ENCODE measurements at places on chromosomes 11 and 22. TPM values are rescaled to one million over a fixed set of nuclear protein-coding genes. Genes with fewer than 3 reads are reported as not detected.

GRCh38 chr11:104650234-104650633 lies 248.0 kb downstream of the CASP12 start:
- H3K36me3 ChIP-seq = peaks cover 5% of the 10 kb centered on the region
- H3K27me3 ChIP-seq = peaks cover 3% of the 10 kb centered on the region
- no peak overlapping the region for H3K4me3 ChIP-seq
- no peak overlapping the region for H3K27ac ChIP-seq
- peak; percentile 60 for DNase-seq

GRCh38 chr11:59291228-59291627 lies 67.5 kb upstream of the OR5AN1 start:
- H3K4me3 ChIP-seq = no peak overlapping the region
- H3K27me3 ChIP-seq = peaks cover 12% of the 10 kb centered on the region
- no peaks in the 10 kb centered on the region for H3K36me3 ChIP-seq
- DNase-seq = no peak
- no peak overlapping the region for H3K27ac ChIP-seq

GRCh38 chr11:21897752-21898151 lies 295.1 kb upstream of the ANO5 start:
- no peak for DNase-seq
- H3K27ac ChIP-seq = no peak overlapping the region
- no peak overlapping the region for H3K4me3 ChIP-seq
- H3K4me1 ChIP-seq = no peaks in the 10 kb centered on the region

Gene CHRNA10
- 2.7 TPM for total RNA-seq

Gene ANO5
- not detected for total RNA-seq

DNA sequence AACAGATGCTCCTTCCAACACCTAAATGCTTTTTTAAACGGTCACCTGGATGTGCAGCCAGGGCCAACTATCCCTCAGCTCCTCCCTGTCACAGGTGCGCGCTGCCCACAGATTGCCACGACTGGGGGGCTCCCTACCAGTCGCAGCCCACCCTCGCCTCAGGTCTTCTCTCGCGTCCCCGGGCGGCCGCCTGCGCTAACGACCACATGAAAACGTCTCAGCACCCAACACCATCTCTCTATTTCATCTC lies 469 bp downstream of the ZBED5 start:
- H3K36me3 ChIP-seq = peaks cover 33% of the 10 kb centered on the region
- H3K27ac ChIP-seq = peak overlapping the region; percentile 100

DNA sequence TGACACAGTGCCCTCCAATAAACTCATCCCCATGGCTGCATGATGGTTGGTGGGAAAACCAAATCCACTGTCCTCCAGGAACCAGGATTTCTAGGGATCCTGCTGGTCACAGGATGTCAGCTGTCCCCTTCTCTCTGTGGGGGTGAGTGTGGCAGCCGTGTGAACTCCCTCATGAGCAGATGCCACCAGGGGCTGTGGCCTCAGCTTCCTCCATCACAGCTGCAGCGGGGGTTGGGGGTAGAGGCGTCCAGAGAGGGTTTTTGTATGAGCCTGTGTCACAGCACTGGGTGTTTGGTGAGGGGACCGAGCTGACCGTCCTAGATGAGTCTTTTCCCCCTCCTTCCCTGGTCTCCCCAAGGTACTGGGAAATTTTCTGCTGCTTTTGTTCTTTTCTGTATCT lies 26.4 kb downstream of the IGLL5 start:
- no peak for DNase-seq
- no peak overlapping the region for H3K4me3 ChIP-seq
- no peak overlapping the region for H3K27ac ChIP-seq
- peaks cover 1% of the 10 kb centered on the region for H3K4me1 ChIP-seq

DNA sequence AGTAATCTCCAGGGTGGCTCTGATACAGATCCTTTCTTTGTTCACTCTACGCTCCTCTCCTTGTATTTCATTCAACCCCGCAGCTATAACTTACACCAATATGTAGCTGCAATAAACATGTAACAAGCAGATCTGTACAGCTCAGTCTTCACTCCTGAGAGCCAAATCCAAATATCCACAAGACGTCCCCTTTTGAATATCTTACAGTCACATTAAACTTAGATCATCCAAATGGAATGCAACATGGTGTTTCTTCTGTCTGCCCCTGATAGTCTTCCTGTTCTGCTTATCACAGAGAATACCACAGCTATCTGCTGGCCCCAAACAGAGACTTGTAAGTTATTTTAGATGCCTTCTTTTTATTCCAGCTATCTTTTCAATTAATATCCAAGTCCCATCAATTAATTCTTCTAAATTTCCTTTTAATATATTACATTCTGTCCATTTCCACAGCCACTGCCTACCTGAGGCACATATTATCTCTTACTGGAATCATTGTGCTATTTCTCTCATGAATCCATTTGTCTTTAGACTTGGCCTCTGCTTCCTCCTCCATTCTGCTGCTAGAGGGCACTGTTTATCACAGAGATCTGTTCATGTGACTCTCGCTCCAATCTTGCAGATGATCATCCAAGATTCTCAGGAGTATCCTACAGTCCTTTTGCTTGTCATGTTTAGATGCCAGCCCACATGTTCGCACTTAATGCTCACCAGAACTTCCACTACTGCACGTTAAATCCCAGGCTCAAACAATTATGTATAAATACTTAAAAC lies 908.6 kb downstream of the NTM start:
- no peaks in the 10 kb centered on the region for H3K27me3 ChIP-seq
- no peak for DNase-seq
- no peaks in the 10 kb centered on the region for H3K36me3 ChIP-seq
- no peak overlapping the region for H3K27ac ChIP-seq
- H3K4me3 ChIP-seq = no peak overlapping the region

Data from activated CD4-positive, alpha-beta T cell treated with anti-CD3 and anti-CD28 coated beads, Interleukin-2, amount 10 ng/mL, durations not matched to agents 24 days and 14 days (primary cell).